ENCODE measurements at places on chromosomes 11 and 22.

DNA sequence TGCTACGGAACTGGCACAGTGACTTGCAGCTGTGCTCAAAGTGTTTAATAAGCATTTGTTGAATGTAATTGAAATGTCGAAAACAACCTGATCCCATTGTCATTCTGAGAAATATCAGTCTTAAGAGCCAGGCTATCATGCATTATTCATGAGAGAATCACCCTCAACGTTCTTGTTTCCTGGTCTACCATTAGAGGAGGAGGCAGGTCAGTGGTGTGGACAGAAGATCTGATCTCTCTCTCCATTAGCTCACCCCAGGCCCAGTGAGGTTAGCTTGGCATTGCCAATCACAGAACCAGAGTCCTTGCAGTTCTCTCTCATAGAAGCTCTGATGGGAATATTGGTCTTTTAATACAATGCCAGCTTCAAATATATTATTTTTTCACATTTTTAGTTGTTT lies 121.1 kb upstream of the SPON1 start:
- no peak for DNase-seq

DNA sequence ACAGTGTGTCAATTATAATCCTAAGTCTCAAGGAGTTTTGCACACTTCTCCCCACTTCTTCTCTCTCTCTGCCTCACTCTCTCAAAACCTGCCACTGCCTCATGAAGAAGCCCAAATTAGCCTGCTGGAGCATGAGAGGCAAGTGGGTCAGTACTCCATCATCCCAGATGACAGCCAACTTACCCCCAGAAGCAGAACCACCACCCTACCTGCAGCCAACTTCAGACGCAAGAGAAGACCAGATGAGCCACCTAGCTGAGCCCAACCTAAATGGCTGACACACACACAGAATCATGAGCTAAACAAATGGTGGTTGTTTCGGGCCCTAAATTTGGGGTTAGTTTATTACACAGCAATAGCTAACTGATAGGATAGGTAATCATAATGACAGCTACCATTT lies 61.2 kb downstream of the CD82 start:
- DNase-seq: no peak

- DNase-seq: no peak
Measured at GRCh38 chr22:27443306-27443705, 358.2 kb downstream of the MN1 start.

DNA sequence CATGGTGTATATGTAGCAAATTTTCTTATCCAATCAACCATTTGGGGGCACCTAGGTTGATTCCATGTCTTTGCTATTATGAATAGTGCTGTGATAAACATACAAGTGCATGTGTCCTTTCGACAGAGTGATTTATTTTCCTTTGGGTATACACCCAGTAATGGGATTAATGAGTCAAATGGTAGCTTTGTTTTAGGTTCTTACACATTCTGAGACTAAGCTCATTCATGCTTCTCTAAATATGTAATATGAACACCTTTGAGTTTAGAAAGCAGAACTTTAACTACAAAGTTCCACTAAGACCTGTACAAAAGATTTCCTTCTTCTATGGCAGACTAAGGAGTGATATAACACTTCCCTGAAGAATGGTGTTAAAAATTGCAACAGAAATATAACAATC lies 627.0 kb downstream of the KCNA4 start:
- no peak for DNase-seq

DNA sequence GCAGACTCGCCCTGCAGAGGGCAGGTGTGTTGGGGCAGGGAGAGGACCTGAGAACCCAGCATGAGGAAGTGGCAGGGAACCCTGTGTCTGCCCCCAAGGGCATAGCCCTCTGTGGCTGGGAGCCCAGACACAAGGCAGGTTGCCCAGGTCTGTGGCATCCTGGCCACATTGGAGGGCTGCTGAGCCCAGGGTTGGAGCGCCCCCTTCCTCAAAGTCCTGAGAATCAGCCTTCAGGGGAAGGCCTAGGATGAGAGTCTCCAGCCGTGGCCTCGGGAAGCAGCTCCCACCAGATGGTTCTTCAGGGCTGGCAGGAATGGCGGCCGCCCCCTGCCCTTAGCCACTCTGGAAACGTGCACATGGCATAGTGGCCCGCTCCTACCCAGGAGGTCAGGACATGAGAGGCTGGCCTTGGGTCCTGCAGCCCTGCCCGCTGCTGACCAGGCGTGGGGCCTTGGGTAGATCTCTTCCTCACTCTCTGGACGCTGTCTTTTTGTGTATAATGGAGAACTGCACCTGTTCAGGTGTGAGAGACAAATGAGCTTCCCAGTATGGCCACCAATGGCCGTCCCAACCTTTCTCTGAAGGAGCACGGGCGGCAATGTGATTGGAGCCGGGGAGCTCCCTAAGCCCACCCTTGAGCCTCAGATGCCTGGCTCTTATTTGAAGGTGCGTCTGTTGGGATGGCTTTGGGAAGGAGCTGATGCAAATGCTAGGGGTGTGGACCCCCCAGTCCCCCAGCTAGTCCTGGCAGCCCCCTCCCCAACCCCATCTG lies 4.6 kb upstream of the CDC42BPG start:
- DNase-seq: no peak

- DNase-seq: no peak
Measured at GRCh38 chr11:47127213-47127612, 49.5 kb downstream of the ARFGAP2 start.

DNA sequence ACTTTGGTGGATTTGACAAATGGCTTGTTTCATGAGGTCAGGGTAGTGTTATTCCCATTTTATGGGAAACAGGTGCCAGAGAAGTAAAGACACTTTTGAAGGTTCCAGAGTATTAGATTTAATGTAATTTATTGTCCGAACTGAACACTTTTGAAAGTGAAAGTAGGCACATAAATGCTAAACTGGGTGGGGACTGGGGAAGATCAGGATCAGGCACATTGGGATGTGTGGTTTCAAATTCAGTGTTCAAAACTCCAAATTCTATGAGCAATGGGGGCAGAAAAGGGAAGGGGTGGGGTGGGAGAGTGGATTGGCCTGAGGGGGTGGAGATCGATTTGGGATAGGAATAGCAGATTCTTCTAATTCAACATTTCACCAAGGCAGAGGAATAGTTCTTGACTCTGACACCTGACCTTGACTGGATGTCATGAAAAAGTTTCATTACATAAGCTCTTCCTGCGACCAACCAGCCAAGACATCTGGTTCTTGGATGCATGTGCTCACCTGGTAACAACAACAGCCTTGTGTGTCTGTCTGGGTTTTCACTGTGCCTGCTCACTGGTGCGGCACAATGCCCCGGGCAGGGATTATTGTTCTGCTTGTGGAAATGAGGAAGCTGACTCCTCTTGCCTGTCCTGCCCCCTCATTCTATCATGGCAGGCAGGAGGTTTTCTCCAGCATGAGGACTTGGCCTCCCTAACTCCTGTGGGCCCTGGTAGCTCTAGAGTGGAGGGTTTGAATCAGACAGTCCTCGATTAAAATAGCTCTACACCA lies 10.8 kb downstream of the PPFIBP2 start:
- DNase-seq: no peak

- no peak for DNase-seq
Measured at GRCh38 chr11:85806876-85807275, 4.1 kb downstream of the SYTL2 start.

- peak; percentile 41 for DNase-seq
Measured at GRCh38 chr22:24554313-24555164, at the start of gene GUCD1. TSS of gene GUCD1 (minus strand) at chr22:24555138. CDS start at chr22:24554991, 147 bp downstream.
